Activated CD4-positive, alpha-beta T cell treated with anti-CD3 and anti-CD28 coated beads, Interleukin-2, amount 50 U/mL, for 24 hours (primary cell): ENCODE measurements at places on chromosomes 1 and 21.

DNA sequence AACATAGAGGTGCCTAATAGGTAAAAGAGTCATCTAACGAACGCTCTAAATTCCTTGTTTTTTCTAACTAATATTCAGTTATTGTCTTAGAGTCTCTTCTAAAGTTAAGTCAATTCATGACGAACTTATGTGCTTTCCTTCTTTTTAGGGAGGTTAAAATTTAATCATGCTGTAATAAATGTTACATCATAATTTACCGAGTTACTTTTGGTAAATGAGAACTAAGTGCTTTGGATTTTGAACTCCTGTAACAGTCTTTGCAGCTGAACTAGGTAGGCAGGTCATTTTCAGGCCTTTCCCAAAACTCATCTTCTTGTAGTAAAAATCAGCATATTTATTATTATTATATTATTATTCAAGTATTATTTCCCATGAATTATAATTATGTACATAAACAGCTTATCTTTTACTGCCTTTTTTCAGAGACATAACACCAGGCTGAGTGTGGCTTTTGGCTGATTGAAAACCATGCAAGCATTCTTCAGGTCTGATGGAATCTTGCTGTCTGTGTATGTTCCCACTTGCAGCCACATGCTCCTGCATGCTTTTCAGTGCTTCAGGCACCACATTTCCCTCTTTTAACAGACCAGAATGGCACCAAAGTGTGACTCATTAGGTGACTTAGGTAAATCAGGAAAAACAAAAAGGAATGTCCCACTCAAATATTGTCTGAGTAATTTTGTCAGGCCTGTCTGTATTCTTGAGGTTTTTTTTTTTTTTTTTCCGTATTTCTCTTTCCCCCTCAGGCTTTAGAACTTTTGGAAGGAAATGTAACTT is 81.0 kb upstream of the CD55 start:
- no peak for DNase-seq

- DNase-seq: no peak
These were observed 8.4 kb upstream of the SPRR3 start for GRCh38 chr1:152993186-152993585.

DNA sequence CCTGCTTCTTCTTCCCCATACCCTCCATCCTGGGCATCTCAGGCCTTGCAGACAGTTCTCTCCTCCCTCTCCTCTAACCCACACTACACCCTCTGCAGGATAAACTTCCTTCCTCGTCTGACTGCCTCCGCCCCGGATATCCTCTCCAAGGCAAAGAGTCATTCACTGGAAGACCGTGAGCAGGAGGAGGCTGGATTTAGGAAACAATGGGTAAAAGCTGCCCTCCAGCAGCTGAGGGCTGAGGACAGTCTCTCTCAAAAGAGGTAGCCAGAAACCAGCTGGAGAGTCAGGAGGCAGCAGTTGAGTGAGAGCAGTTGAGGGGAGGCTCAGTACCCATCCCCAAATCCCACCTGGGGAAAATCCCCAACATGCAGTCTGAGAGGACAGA is 1.4 kb downstream of the CSRP1 start:
- no peak for DNase-seq

GRCh38 chr1:182674346-182675246 is 9.8 kb downstream of the RGS8 start:
- no peak for DNase-seq

DNA sequence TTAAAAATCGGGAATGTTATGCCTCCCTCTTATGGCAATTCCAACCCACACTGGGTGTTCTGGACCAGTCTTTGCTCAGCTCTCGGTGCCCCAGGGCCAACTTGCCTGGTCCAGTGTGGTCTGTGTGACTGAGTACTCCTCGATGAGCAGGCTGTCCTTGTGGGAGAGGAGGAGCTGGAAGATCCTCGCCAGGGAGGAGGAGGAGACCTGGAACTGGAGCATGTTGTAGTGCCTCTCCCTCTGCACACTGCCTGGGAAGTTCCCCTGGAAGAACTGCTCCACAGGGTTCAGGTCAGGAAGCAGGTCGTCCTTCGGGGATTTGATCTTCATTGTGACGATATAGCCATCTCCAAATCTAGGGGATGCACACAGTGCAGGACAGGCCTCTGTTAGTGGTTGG is 88.5 kb upstream of the GCLM start:
- no peak for DNase-seq

GRCh38 chr1:26012864-26013263 is 8.7 kb upstream of the EXTL1 start:
- no peak for DNase-seq

DNA sequence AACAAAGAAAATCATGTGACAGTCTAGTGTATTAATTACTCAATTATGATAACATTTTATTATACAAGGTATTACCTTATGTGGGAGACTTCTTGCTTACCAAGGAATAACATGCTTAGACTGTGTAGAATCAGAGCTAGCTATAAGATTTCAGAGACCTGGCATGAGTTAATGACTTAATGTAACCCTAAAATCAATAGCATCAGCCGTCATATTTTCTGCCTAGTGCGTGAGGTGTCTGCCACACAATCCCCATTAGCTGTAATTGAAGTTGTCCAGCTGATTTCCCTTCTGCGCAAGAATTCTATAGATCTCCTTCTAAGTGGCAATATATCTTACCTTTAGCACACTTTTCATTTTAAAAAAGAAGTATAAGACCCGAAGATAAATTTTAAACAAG is 28.8 kb downstream of the CHODL start:
- DNase-seq: no peak

GRCh38 chr1:51738681-51739080 is 121.8 kb downstream of the OSBPL9 start:
- DNase-seq: no peak

GRCh38 chr1:101288491-101288944 is 51.7 kb downstream of the S1PR1 start:
- DNase-seq: no peak

DNA sequence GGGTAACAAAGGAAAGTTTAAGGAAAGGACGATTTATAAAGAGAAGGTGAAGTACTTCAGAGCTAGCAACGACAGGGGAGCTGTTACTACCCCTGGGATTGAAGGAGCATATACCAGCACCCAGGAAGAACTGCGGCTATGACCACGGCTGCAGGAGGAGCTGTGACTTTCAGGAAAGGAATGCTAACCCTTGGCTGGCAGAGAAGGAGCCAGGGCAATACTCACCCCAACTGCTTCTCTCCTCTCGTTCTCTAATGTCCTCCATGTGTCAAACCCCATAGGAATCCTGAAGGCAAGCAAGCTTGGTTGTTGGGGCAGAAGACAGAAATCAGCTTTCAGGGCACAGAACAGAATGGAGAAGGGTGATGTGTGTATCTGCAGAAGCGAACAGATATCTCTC is 120.5 kb downstream of the TMEM53 start:
- DNase-seq: no peak

DNA sequence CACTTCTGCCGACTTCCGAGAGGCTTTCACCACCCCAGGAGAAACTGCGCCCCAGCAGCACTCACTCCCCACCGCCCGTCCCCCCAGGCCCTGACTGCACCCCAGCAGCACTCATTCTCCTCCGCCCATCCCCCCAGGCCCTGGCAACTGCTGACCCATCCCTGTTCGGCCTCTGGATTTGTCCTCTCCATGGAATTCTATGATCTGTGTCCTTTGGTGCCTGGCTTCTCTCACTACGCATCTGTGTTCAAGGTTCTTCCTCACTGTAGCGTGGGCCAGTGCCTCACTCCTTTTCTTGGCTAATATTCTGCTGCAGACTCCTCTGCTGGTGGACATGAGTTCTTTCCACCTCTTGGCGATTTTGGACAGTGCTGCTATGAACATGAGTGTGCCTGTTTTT is 121.8 kb upstream of the ARHGEF16 start:
- no peak for DNase-seq

DNA sequence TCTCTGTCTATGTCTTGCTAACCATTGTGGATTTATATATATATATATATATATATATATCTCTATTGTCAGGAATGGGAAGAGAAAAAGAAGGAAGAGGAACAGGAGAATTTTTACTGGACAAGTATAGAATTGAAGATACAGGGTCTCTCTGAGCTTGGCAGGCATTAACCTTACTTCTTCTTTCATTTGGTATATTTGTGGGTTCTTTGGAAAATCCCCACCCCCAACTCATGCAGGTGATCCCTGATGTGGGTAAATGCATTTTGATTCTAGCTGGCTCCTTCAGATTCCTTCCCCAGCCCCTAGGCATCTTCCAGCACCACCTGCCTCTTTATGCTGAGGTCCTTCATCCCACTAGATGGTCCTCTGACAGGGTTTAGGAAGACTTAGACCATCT is 78.8 kb upstream of the TRABD2B start:
- DNase-seq: no peak

DNA sequence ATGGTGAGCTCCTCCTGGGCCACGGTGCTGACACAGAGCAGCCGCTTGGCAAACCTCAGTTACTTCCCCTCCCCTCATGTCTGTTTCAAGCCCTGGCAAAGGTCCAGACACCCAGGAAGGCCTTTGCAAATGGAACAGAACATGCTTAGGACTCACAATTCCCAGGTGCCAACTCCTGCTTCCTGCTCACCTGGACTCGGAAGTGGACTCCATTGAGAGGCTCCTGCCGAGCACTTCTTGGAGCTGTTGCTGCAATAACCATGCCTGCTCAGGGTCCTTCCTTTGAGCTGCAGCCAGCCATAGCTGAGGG is 10.7 kb downstream of the DCST2 start:
- no peak for DNase-seq

- DNase-seq: no peak
These were observed 22.7 kb upstream of the RGS8 start for GRCh38 chr1:182707122-182707521.
